ENCODE measurements at places on chromosomes 1 and 21.
A peak's percentile ranks its signal among the peaks of the same experiment; 100 is the strongest.

DNA sequence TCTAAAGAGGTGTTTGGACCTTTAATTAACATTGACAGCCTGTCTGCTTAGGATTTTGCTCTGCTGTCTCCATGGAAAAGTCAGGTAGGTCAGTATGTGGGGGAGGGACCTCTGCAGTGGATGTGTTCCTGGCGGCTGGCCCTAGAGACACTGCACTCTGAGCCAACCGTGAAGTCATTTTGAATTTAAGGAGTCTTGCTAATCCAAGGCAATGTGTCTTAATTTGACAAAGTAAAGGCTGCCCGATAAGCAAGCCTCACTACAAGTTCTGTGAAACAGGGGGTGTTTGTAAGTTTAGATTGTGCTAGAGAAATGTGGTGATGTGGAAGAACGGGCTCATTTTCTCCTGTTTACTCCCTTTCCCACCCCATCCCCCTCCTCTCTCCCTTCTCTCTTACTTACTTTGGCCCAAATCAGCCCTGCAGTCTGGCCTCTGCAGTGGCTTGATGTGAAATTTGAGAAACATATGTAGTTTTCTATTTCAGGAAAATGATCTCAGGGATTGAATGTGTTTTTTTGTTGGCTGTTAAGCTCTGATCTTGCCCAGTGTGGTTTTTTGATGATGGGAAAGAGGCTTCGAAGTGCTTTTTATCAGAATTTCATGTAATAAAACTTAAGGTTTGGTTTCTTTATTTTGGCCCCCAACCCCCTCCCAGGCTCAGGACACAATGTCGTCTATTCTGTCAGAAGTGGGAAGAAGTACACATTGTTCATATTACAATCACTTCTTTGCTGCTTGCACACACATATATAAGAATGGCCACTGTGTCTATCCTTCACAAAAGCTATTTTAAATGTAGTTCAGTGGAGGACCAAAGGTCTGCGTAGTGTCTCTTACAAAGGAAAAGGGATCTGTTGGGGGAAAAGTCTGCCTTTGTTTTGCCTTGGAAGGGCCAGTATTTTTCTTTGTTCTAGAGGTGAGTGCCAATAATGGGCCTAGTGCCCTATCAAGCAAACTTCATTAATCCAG lies 96.6 kb downstream of the FGGY start:
- DNase-seq: no peak

DNA sequence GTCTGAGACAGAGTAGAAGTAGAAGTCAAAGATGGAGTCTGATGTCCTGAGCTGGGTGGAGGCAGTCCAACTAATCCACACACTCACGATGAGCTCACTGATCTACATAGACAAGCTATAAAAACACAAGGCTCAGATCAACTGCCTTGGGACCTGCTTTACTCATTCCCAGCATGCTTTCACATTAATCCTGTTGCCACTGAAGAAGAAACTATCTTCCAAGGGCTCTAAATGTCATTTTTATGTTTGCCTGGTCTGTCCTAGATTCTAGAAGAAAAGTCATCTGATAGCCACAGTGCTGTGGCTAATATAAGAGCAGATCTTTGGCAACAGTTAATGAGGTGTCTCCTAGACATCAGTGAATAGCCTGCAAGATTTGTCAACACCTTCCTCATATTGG lies 522.7 kb downstream of the NUF2 start:
- DNase-seq: peak; percentile 39

DNA sequence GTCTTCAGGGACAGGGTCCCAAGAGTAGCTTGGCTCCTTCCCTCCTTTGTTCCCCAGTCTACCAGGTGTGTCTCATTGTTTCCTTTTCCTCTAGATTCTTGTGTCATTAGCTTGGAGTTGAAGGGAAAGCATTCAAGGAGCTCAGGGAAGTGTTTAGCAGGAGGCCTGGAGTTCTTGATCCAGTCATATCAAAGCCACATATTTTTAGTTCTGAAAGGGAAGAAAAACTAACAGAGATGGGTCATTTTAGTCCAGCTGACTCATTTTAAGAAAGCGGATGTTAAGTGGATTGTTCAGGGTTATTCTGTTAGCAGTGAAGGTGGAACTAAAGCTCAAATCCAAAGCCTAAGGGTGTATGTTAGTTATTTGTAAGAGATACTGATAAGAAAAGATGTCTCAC lies 721 bp downstream of the C1orf54 start:
- no peak for DNase-seq

DNA sequence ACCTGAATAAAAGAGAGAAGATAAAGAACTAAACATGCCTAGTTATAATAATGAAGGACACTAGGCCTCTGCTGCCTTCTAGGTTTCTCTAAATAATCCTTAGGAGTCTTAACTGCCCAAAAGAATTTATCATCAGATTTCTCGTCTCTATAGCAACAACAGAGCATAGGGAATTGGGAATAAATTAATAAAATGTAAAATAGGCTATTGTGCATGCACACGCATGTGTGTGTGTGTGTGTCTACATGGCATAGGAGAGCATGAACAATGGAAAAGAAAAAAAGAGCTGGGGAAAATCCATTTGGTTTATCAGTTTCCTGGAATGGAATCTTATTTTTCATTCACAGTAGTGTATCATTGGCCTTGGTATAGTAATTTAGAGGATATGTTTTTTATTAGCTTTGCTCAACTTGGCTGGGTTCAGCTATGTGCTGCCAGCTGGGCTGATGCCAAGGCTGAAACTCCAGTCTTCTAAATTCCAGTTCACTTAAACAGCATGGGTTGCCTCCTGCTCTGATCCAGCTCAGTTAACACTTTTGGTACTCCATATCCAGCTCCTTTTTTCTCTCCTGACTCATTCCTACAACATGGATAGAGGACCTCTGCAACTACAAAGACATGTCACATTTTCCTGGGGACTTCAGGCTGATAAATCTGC lies 80.6 kb upstream of the SLFNL1 start:
- peak; percentile 84 for DNase-seq

DNA sequence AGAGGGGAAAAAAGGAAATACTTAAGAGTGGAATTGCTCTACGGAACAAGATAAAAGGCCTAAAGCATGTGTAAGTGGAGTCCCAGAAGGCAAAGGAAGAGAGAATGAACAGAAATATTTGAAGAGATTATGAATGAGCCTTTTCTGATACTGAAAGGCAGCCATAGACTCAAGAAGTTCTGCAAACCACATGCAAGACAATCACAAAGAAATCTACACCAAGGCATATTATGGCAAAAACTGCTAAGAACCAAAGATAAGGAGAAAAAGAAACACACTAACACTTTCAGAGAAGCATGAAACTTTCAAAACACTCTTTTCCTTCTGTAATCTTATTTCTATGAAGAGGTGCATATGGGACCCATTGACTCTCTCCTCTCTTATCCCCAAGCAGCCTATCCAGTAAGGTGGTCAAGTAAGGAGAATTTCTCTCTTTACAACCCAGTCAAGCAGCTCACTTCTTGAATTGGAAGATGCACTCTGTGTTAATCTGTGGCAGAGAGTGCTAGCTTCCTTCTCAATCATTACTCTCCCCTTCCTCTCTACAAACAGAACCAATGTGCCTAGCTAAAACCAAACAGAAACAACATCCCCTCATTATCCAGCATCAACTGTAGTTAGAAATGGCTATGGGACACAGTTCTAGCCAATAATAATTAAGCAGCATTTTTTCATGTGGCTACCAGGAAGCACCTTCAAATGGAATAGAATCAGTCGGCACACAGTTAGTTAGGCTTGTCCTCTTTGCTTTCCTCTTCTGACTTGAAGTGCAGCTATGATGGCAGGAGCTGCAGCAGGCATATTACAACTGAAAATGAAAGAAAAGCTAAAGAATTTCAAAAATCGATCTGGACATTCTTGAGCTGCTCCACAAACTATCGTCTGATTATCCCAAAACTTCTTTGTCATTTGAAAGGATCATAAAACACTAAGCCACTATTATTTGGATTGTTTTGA lies 25.9 kb downstream of the KRTAP19-8 start:
- no peak for DNase-seq

GRCh38 chr1:50615036-50615750 lies 191.9 kb upstream of the DMRTA2 start:
- no peak for DNase-seq

DNA sequence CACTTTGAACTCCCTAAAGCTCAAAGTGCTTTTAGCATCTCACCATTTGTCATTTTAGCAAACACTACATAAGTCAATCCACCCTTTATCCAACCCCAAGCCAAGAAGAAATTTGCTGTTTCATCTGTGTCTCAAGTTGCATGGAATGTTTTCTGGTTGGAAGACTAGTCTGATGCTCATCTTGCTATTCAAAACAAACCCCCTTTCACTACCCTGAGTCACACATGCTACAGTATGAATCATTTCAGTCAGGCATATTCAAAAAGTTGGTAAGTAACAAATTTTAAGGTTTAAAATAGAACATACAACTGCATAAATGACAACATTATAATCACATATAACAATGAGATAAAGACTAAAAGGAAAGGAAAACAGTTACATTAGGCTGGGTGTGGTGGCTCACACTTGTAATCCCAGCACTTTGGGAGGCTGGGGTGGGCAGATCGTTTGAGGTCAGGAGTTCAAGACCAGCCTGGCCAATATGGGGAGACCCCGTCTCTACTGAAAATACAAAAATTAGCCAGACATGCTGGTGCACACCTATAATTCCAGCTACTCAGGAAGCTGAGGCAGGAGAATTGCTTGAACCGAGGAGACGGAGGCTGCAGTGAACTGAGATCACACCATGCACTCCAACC lies 38.7 kb downstream of the DSTYK start:
- peak; percentile 92 for DNase-seq

GRCh38 chr1:54152696-54153095 lies at the start of gene CDCP2:
Gene CDCP2 (minus strand): TSS chr1:54153000. CDS start chr1:54152922, 78 bp downstream.
- DNase-seq: no peak

DNA sequence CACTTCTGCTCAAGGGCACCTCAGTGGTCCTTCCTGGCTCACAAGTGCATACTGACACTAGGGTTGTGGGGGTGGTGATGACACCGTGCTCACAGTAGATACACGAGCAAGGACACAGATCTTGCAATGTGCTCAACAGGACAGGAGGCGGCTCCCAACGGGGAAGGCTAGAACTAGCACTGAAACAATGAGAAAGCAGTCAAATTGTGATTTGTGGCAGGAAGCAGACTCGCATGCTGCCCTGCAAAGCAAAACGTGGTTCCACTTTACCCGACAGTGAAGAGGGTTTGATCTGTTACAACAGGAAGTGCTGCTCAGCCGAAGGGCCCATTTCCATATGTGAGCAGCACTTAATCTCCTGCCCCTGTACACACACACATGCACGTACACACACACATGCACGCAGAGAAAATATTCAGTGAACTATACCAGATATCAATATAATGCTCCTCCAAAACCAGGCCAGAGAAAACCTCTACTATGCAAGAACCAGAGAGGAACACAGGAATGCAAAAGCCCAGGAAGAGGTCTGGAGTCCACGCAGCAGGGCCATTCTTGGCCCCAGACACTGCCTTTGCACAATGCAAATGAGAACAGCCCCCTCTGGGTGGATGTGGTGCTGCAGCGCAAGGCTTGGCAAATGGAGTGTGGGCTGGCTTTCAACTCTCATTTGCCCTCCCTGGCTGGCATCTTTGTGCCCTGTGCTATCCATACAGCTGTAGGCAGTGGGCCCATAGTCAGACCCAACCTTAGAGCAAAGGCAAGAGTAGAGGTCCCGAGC lies 47.1 kb downstream of the KANK4 start:
- DNase-seq: no peak

GRCh38 chr1:222310836-222311235 lies 237.1 kb downstream of the HHIPL2 start:
- no peak for DNase-seq

All from HS-5 (cell line).